Endothelial cell of coronary artery (primary cell): ENCODE measurements at places on chromosomes 7 and 10. TPM values are rescaled to one million over a fixed set of nuclear protein-coding genes. Genes with fewer than 3 reads are reported as not detected.

CLCN1 gene
- not detected in 2 replicates for total RNA-seq

MBL2 gene
- total RNA-seq = not detected in 2 replicates

RPEL1 gene
- under 0.01 TPM in 1 of 2 replicates, not detected in the other for total RNA-seq

ZPBP gene
- not detected in 2 replicates for total RNA-seq

CD36 gene
- 0.38 and 1.5 TPM in 2 replicates for total RNA-seq

TRIM50 gene
- not detected in 2 replicates for total RNA-seq

SPRN gene
- total RNA-seq = under 0.01 TPM in 2 replicates

HTRA1 gene
- total RNA-seq = 69.6 and 131 TPM in 2 replicates

STAG3 gene
- total RNA-seq = 0.09 and 0.19 TPM in 2 replicates

SLC26A5 gene
- not detected in 2 replicates for total RNA-seq

FAM25C gene
- not detected in 2 replicates for total RNA-seq

NKX2-3 gene
- total RNA-seq = not detected in 2 replicates

CYTH3 gene
- 8.0 and 21.0 TPM in 2 replicates for total RNA-seq

TMEM236 gene
- under 0.01 and 0.19 TPM in 2 replicates for total RNA-seq

DENND11 gene
- 36.0 and 40.8 TPM in 2 replicates for total RNA-seq

MYO1G gene
- under 0.01 and 0.09 TPM in 2 replicates for total RNA-seq

MYL10 gene
- total RNA-seq = not detected in 2 replicates

PIP gene
- total RNA-seq = not detected in 2 replicates

GIMAP6 gene
- 73.6 and 150 TPM in 2 replicates for total RNA-seq

NPC1L1 gene
- total RNA-seq = not detected in 2 replicates

UCMA gene
- total RNA-seq = not detected in 2 replicates

COL1A2 gene
- 2.6 and 1,191 TPM in 2 replicates for total RNA-seq
